ENCODE measurements at places on chromosomes 16 and 17.

GRCh38 chr17:32936894-32937500 is 9.0 kb downstream of the TMEM98 start:
- peak; percentile 27 for DNase-seq

DNA sequence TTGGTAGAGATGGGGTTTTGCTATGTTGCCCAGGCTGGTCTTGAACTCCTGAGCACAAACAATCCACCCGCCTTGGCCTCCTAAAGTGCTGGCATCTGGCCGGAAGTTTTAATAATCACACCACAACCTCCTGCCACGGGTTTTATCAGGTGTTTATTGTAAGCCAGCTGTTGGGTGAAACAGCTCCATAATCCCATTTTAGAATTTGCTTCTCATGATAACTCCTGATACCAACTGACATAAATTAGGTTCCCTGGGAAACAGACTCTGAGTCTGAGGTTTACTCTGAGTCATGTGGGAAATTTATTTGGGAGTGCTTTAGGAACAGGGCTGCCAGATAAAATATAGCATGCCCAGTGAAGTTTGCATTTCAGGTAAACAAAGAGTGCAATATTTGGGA is 122.6 kb upstream of the MED13 start:
- DNase-seq = no peak

- no peak for DNase-seq
These were observed 13.7 kb downstream of the SLC5A10 start for GRCh38 chr17:18965530-18966236.

DNA sequence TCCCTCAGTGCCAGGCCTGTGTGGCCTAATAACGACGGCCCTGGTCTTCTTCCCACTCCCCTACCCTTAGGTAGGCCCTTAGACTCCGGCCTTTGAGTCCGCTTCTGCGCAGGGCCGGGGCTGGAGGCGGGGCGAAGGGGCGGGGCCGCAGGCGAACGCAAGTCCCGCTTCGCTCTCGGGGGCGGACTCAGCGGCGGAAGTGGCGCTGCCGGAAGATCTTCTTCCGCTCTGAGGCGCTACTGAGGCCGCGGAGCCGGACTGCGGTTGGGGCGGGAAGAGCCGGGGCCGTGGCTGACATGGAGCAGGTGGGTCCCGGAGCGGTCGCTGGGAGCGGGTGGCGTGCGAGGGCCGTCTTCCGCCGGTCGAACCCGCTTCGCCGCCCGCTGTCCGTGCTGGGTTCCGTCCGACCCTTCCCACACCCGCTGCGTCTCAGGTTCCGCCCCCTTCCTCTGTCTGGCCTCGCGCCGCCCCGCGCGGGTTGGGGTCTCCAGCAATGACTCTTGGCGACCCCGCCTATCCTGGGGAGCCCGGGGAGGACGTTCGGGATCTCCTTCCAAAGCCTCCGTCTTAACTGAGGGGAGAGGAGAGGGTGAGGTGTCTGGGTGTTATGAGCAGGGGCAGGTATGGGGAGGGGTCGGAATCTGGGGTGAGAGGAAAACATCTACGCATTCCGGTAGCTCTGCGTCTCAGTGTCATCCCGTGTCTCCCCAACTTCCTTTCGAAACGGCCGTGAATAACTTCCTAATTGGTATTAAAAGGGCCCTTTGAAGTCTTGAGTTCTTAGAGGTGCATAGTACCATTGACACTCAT is at the start of gene STARD3:
TSS of gene STARD3 (plus strand) at position 218 of the 810 bp plus-strand sequence. CDS start 16,388 bp downstream, outside the sequence.
- peak; percentile 77 for DNase-seq
